Fibroblast of villous mesenchyme (primary cell): ENCODE measurements at places on chromosomes 7 and 10. TPM values are rescaled to one million over a fixed set of nuclear protein-coding genes. Genes with fewer than 3 reads are reported as not detected.

Gene C10orf90
- total RNA-seq = not detected in 2 replicates

DNA sequence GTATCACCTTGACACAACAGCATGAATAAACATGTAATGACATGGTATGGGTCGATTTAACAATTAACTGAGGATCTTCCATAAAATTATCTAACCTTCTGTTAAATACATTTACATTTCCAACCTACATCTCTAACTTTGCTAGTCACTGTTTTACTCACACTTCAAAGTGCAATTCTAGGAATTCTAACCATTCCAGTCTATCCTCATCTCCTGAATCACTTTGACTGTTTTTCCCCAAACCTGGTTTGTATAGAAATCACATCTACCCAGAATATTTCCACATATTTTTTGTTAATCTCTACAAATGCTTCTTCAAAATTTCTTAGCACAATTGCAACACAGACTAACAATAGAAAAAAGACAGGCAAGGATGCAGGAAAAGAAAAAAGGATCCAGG, 6.2 kb downstream of the ABI1 start:
- DNase-seq = no peak

DNA sequence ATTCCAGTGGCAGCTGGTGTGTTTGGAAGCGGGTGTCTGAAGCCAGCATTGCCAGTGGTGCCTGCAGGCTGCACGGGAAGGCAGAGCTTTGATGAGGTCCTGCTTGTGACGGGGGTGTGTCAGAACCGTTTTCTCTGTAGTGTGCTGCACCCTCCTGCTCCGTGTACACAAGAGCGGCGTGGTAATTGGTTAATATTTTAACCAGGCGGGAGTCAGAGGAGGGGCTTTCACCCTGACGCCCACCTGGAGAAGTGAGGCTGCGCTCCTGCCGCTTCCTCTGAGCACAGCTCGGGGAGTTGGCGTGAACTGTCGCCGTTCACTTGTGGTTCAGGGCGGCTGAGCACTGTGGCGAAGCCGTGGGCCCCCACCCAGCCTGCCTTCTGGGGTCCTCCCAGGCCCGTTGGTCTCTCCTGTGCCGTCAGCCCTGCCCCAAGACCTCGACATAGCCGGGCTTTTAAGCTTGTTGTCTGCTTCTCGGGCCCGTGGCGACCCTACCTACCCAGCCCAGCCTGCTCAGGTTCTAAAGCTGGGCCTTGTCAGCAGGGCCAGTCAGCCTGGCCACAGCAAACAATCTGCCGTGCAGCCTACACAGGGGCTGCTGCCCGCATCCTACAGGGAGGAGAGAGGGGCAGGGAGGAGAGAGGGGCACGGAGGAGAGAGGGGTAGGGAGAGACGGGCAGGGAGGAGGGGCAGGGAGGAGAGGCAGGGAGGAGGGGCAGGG, 11.6 kb downstream of the NKX6-2 start:
- no peak for DNase-seq

DNA sequence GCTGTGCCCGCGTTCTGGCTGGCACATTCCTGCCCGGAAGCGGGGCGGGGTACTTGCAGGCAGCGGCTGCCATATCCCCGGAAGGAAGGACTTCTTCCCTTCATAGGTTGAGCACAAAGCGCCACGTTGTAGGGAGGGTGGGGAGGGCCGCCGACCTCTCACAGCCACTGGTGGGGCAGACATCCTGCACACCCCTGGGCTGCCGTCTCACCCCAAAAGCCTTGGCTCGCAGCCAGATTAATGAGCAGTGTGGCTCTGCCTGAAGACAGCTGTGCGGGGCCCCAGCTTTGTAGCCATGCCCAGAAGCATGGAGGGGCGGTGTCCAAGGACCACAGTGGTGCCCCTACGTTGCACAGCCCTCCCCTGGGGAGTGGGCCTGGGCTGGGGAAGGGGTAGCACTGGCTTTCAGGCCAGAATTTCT, 54.3 kb upstream of the DPYSL4 start:
- DNase-seq = no peak
